ENCODE measurements at places on chromosomes 2 and 18.

GRCh38 chr2:123999681-124000080, 25.4 kb upstream of the CNTNAP5 start:
- DNase-seq = no peak

- DNase-seq = no peak
Observed at GRCh38 chr18:51531501-51531900, 334.0 kb upstream of the MEX3C start.

DNA sequence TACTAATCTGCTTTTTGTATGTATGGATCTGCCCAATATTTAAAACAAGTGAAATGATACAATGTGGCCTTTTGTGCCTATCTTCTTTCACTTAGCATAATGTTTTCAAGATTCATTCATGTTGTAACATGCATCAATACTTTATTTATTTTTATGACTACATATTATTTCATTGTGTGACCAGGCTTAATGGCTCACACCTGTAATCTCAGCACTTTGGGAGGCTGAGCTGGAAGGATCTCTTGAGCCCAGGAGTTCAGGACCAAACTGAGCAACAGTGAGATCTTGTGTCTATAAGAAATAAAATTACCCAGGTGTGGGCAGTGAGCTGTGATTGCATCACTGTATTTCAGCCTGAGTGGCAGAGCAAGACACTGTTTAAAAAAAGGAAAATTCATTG, 33.2 kb downstream of the SPOPL start:
- no peak for DNase-seq

DNA sequence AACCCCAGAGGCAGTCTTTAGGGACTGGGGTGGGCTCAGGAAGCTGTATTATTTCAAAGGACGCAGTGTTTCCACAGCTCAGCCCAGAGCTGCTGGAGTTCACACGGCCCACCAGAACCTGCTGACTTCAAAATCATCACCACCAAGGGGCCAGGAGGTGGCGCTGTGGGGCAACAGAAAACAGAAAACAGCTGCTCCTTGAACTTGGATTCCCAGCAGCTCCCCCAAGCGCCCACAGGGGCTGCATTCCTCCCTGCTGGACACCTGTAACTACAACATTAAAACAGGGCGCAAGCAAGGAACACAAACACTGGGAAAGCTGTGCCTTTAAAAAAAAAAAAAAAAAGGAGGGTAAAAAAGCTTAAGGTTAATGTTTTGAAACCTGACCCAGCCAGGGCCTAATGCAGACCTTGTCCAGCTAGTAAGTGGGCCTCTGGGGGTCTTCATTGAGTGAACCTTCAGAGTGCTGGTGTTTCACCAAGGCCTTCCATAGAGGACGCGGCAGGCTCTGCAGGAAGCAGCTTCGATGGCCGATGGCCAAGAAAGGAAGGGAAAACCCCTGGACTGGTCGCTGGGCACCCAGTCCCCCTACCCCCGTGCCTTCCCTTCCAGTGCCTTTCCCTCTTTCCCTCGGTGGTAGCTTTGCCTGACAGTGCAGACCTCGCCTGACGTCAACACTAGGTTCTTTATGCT, 25.9 kb downstream of the MLPH start:
- DNase-seq = peak; percentile 32

- DNase-seq = no peak
Observed at GRCh38 chr18:69081846-69082245, 284.0 kb downstream of the CCDC102B start.

- DNase-seq = no peak
Observed at GRCh38 chr2:62054916-62055450, 140.9 kb upstream of the B3GNT2 start.

DNA sequence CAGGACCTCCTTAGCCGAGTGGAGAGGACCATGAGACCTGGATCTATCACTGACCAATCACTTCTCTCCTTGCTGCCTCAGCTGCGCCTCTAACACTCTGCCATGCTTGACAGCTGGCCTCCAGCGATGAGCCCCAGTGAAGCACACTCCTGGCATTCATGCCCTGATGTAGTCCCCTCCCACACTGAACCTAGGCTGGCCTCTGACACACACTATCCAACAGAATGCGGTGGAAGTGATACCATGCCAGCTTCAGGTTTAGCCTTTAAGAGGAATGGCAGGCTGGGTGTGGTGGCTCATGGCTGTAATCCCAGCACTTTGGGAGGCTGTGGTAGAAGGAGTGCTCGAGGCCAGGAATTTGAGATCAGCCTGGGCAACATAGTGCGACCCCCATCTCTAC, 73.7 kb upstream of the LAPTM4A start:
- no peak for DNase-seq

DNA sequence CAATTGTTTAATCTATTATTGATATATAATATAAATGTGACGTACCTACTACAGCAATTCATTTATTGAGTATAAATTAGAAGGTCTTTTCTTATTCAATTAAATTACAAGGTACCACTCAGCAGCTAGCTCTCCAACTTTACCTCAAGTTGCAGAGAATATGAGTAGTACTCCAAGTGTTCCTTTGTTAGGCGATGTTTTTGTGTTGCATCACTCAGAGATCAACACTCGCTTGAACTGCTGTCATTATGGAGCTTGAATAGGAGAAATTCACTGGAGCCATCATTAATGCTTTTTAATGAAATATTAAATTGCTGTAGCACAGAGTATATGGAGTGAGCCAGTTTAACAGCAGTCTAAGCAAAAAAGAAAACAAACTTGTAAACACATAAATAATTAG, 320.0 kb downstream of the FSIP2 start:
- no peak for DNase-seq

GRCh38 chr2:195382186-195382585, 274.8 kb upstream of the SLC39A10 start:
- DNase-seq = no peak

- DNase-seq = no peak
Observed at GRCh38 chr2:48479915-48480314, 50.0 kb upstream of the STON1 start.

GRCh38 chr2:27245626-27246025, 17.2 kb downstream of the SLC30A3 start:
- DNase-seq = no peak

GRCh38 chr18:45817543-45817942, 7.9 kb upstream of the SIGLEC15 start:
- DNase-seq = no peak

GRCh38 chr2:74501335-74502071, 2.1 kb upstream of the LBX2 start:
- no peak for DNase-seq

- DNase-seq = no peak
Observed at GRCh38 chr2:49004036-49004626, 150.2 kb downstream of the FSHR start.

GRCh38 chr2:146259816-146260215, 1585.0 kb upstream of the ACVR2A start:
- no peak for DNase-seq

DNA sequence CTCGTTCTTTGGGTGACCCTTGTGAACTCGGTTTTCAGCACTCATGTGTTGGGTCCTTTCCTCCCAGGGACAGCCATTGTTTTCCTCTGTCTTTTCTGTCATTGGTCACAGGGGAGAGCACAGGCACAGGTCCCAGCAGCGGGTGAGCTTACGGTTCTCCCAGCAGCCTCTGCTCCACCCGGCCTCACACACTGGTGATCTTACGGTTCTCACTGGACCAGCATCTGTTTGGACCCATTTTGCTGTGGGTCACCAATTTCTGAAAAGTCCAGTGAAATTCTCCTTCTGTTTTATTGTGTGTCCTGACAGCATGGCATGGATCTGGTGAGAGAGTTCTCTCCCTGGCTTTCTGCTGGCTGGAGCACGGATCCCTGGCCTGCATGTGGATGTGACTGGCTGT, 49.8 kb upstream of the ANKRD62 start:
- DNase-seq = no peak

DNA sequence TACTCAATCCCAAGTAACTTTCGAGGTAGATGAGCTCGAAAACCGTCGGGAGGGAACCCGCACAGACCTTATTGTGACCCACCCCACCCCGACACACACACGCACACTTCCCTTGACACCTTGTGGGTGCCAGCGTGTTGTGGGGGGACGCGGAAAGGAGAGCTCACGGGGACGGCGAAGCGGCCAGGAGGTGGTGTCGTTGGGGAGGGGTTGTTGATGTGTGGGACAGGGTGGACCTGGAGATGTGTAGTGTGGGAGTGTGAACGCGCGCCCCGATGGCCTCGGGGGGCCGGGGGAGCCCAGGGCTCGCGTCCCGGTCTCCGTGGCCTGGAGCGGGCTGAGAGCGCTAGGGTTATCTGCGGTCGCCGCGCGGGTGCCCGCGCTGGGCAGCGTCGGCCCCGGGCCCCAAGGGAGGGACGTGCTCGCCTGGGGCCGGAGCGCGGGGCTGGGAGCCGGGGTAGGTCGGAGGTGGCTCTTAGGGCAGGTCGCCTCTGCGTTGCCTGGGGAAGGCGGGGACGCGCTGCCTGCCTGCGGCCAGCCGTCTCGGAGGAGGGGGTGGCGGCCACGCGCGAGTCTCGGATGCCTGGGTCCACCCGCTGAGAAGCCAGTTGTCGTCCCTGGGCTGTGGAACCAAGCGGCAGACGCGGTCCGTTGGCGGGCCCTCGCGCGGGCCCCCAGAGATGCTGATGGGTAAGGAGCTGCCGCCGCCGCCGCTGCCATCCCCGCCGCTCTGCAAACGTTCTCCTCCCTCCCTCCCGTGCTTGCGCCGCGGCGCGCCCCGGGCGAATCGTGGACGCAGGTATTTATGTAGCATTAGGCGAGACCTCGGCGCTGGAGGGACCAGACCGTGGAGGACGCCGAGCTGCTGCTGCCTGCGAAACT, 1.6 kb downstream of the KLHL29 start:
- no peak for DNase-seq

GRCh38 chr2:680496-680895, 3.3 kb upstream of the TMEM18 start:
- DNase-seq = no peak

DNA sequence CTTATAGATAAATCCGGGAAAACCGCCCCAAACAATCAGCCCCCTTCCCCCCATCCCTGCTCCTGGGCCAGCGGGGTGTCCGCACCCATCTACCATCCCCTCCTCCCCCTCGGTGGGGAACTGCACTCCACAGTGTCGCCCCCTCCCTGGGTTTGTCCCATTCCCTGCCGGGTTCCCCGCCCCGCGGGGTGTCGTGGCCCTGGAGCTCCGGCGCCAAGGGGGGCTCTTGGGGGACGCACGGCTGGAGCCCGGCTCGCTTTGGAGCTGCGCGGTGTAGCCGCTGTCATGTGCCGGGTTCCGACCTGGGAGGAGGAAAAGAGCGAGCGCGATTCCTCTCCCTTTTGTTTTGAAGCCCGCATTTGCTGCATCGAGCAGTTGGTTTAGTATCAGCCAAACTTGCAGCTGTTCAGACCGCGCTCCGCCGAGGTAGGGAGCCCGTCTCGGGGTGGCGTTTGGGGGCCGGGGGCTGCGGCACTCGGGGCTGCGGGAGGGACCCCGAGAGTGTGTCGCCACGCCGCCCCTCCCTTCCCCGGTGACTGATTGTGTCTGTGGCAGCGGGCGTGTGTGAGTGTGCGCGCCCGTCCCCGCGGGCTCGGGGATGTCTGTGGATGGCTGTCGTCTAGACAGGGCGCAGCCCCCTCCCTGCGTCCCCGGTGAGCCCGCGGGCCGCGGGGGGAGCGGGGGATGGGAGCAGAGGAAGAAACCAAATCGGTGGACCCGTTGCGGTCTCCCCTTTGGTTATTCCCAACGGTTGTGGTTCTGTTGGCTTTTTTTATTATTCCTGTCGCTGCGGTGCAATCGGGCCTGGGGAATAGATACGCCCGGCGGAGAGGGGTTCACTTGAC, 797 bp downstream of the CTIF start:
- DNase-seq = no peak

- DNase-seq = no peak
Observed at GRCh38 chr2:26463244-26464192, 14.4 kb downstream of the OTOF start.

DNA sequence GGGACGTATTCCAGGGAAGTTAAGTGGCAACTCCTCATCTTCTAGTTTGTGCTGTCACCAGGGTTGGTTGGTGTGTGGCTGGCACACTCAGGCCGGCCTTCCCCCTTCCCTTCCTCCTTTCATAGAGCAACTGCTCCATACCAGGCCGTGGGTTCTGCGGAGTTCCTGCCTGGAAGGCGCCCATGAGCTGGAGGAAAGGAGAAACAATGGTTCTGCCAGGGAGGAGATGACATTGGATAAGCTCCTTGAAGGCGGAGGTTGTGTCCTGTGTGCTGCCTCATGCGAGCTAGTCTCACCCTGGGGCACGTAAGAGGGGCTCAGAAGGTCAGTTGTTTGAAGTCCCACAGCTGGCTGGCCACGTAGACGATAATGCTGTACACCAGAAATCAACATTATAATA, 19.2 kb downstream of the ASAP2 start:
- no peak for DNase-seq

DNA sequence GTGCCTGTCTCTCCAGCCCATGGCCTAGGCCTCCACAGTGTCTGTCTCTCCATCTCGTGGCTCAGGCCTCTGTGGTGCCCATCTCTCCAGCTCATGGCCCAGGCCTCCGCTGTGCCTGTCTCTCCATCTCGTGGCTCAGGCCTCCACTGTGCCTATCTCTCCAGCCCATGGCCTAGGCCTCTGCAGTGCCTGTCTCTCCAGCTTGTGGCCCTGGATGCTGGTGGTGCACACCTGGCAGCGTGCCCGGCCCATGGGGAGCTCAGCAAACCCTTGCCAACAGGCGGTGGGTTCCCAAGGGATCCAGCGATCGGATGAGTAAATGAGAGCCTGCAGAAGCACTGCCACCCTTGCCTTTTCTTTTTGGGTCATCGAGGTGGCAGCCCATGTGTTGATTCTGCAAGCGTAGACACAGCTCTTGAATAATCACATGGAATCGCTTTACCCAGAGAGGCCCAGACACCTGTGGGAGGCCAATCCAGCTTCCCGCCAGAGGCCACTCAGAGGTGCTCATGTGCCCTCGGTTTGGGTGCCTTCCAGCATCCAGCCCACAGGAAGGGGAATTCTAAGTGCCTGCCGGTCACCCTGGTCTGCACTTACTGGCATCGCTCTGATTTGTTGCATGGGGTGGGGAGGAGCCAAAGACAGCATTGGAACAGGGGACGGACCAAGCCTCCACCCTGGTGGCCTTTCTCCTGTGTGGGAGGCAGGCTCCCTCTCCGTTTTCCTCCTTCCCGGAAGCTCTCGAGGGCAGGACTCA, 101.8 kb upstream of the HDAC4 start:
- no peak for DNase-seq

- DNase-seq = no peak
Observed at GRCh38 chr2:228927028-228928010, 343.8 kb downstream of the PID1 start.

GRCh38 chr18:10519999-10520935, 5.6 kb upstream of the NAPG start:
- peak; percentile 56 for DNase-seq

GRCh38 chr2:19456705-19457309, 98.4 kb upstream of the OSR1 start:
- DNase-seq = no peak

DNA sequence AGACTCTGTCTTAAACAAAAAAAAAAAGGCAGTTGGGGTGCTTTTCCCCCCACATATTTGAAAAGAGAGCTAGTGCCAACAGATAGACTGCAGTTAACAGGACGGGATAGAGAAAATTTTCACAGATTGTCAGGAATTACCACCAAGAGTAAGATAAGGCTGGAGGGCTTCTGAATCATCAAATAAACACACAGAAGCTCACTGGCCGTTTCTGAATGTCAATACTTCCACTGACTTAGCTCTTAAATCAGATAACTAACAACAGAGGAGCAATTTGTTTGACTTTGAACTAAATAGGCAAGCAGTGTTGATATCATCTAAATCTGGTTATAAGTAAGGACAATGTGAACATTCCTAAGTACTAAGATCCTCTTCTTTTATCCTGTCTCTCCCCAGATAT, 34.7 kb downstream of the PIEZO2 start:
- DNase-seq = no peak

GRCh38 chr2:210577263-210578071, 21.1 kb downstream of the CPS1 start:
- peak; percentile 17 for DNase-seq
